Smooth muscle cell of bladder (primary cell): ENCODE measurements at places on chromosomes 2 and 18. TPM values are rescaled to one million over a fixed set of nuclear protein-coding genes. Genes with fewer than 3 reads are reported as not detected.

Gene IMMT
- total RNA-seq = 35.5 and 38.4 TPM in 2 replicates

Gene LOXL3
- total RNA-seq = 34.4 and 57.5 TPM in 2 replicates

Gene TBC1D8
- 17.2 and 18.9 TPM in 2 replicates for total RNA-seq

Gene TMEM37
- total RNA-seq = 0.37 and 0.57 TPM in 2 replicates

Gene PARD6G
- total RNA-seq = 1.4 and 2.8 TPM in 2 replicates

Gene NT5C1B
- total RNA-seq = not detected in 2 replicates

Gene WDR54
- 26.6 and 29.6 TPM in 2 replicates for total RNA-seq

Gene HJURP
- total RNA-seq = 1.9 and 2.4 TPM in 2 replicates

Gene SULT1C4
- total RNA-seq = 0.37 TPM in 1 of 2 replicates, not detected in the other

Gene THSD7B
- total RNA-seq = 0.09 TPM in 1 of 2 replicates, not detected in the other

Gene PIGN
- 43.2 and 59.4 TPM in 2 replicates for total RNA-seq

Gene ASPRV1
- 0.14 and 0.28 TPM in 2 replicates for total RNA-seq

Gene EEF1B2
- 913 and 943 TPM in 2 replicates for total RNA-seq

Gene CHRNG
- total RNA-seq = not detected in 2 replicates

Gene RGPD4
- under 0.01 TPM in 1 of 2 replicates, not detected in the other for total RNA-seq

Gene MOGAT1
- not detected in 2 replicates for total RNA-seq

Gene CCDC85A
- under 0.01 and 0.09 TPM in 2 replicates for total RNA-seq

Gene NT5DC4
- total RNA-seq = not detected in 2 replicates

Gene TEX44
- not detected in 2 replicates for total RNA-seq

Gene DNER
- 0.43 and 0.83 TPM in 2 replicates for total RNA-seq

Gene SLC9A4
- total RNA-seq = under 0.01 TPM in 1 of 2 replicates, not detected in the other

Gene NYAP2
- total RNA-seq = under 0.01 TPM in 1 of 2 replicates, not detected in the other

Gene ANO7
- 0.43 and 0.83 TPM in 2 replicates for total RNA-seq

Gene UPP2
- not detected in 2 replicates for total RNA-seq

Gene RESP18
- not detected in 2 replicates for total RNA-seq

Gene RPS27A
- total RNA-seq = 745 and 984 TPM in 2 replicates

Gene IL37
- total RNA-seq = not detected in 2 replicates

Gene SPP2
- not detected in 2 replicates for total RNA-seq

Gene QPCT
- total RNA-seq = 4.0 and 9.5 TPM in 2 replicates

Gene MC5R
- total RNA-seq = not detected in 2 replicates

Gene CRYBA2
- total RNA-seq = not detected in 2 replicates

Gene HRH4
- under 0.01 and 0.18 TPM in 2 replicates for total RNA-seq

Gene UCN
- total RNA-seq = 0.14 and 0.83 TPM in 2 replicates

Gene CNRIP1
- total RNA-seq = 28.4 and 32.9 TPM in 2 replicates

Gene PJVK
- total RNA-seq = 1.8 and 2.1 TPM in 2 replicates

Gene SCN3A
- total RNA-seq = 1.00 and 3.1 TPM in 2 replicates

Gene MC2R
- not detected in 2 replicates for total RNA-seq

Gene TTC27
- total RNA-seq = 15.8 and 16.4 TPM in 2 replicates

Gene DSG2
- 2.3 and 23.3 TPM in 2 replicates for total RNA-seq

Gene HOXD13
- total RNA-seq = 0.09 and 0.28 TPM in 2 replicates

Gene KATNAL2
- 3.4 and 3.6 TPM in 2 replicates for total RNA-seq
